ENCODE measurements at places on chromosomes 16 and 17. TPM values are rescaled to one million over a fixed set of nuclear protein-coding genes. Genes with fewer than 3 reads are reported as not detected.
A peak's percentile ranks its signal among the peaks of the same experiment; 100 is the strongest.

The NPEPPS gene
- 130 TPM for total RNA-seq

GRCh38 chr17:34146440-34147043 is 108.5 kb upstream of the CCL2 start:
- no peaks in the 10 kb centered on the region for H3K27me3 ChIP-seq
- no peak overlapping the region for H3K4me3 ChIP-seq
- no peak overlapping the region for H3K27ac ChIP-seq
- DNase-seq: no peak
- H3K4me1 ChIP-seq: no peaks in the 10 kb centered on the region

DNA sequence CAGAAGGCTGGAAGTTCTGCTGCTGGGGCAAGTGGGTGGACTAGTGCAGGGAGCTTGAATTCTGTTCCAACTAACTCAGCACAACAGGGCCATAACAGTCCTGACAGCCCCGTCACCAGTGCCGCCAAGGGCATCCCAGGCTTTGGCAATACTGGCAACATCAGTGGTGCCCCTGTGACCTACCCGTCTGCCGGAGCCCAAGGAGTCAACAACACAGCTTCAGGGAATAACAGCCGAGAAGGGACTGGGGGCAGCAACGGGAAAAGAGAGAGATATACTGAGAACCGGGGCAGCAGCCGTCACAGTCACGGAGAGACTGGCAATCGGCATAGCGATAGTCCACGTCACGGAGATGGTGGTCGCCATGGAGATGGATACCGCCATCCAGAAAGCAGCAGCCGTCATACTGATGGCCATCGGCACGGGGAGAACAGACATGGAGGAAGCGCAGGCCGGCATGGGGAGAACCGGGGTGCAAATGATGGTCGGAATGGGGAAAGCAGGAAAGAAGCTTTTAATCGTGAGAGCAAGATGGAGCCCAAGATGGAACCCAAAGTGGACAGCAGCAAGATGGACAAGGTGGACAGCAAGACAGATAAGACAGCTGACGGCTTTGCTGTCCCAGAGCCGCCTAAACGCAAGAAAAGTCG is 9.4 kb upstream of the PSMC5 start:
- no peak overlapping the region for H3K27ac ChIP-seq
- no peaks in the 10 kb centered on the region for H3K4me1 ChIP-seq
- DNase-seq: peak; percentile 17
- H3K36me3 ChIP-seq: no peaks in the 10 kb centered on the region

The ZNF423 gene
- total RNA-seq: 40.3 TPM

The PHLPP2 gene
- 19.0 TPM for total RNA-seq

DNA sequence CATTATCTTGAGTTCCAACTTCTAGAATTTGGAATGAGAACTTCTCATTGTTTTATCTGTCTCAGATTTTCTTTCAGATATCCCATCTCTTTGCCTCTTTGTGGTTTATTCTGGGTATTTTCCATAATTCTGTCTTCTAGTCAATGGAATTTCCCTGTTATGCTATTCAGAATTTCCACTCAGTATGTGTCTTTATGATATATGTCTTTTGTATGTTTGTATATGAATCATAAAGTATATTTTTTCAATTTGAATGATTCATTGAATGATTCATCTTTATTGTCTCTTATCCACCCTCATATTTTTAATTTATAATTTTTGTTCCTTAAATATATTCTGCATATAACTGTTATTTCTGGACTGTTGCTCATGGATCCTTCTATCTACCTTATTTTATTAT is 729.7 kb upstream of the GOT2 start:
- no peaks in the 10 kb centered on the region for H3K36me3 ChIP-seq
- H3K4me3 ChIP-seq: no peak overlapping the region
- no peaks in the 10 kb centered on the region for H3K4me1 ChIP-seq
- DNase-seq: no peak
- H3K27ac ChIP-seq: no peak overlapping the region
- no peaks in the 10 kb centered on the region for H3K27me3 ChIP-seq

The OR4D1 gene
- total RNA-seq: not detected

DNA sequence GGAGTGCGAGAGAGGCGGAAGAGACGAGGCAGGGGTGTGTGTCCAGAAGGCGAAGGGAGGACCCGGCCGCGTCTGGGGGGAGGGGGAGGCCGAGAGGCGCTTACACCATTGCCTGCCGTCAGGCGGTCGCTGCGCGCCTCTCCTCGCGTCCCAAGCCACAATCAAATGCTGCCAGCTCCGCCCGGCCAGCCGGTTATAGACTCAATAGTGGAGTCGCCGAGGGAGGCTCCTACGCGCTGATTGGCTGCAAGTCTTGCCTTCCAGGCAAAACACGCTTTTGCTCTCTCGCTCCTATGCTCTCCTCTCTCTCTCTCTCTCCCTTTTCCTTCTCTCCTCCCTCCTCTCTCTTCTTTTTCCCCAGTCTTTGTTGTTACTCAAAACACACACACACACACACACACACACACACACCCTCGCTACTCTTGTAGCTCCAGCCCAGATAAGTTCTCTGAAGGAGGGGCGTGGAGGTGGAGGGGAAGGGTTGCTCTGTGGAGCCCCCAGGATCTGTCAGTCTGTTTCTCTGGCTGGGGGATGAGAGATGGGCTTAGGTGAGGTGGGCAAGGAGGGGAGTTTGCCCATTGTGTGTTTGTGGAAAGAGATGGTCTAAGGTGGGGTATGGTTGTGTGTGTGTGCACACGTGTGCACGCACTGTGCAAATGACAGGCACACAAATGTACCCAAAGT is at the start of gene DLX3:
Gene DLX3 (minus strand): TSS at position 170 of the 684 bp plus-strand sequence. CDS start 226 bp downstream, outside the sequence.
- DNase-seq: peak; percentile 72
- H3K36me3 ChIP-seq: no peaks in the 10 kb centered on the region
- H3K27ac ChIP-seq: no peak within 1 kb of the TSS
- peaks cover 3% of the 10 kb centered on the region for H3K27me3 ChIP-seq

DNA sequence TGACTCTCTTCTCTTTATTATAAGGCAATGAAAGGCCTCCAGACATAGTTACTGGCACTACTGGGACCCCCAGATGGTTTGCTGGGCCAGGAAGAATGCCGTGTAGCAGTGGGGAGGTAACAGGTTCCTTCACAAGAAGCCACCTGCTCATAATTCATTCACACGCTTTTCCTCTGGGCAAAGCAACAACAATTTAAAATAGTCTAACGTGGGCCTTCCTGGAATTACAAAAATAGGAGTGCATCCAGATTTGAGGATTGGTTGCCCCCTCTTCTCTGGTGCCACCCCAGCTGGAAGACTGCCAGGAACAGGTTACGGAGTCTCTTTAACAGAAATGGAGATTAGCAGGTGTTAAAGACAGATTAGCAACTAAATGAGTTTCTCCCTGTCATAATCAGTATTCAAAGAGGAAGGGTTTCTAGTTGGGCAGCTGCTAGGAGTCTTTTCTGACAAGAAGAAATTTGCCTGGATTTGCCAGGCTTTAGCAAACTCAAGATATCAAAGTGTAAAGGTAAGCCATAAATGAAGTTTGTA is 409.6 kb downstream of the NPIPA8 start:
- H3K4me1 ChIP-seq: no peaks in the 10 kb centered on the region
- DNase-seq: no peak
- H3K27ac ChIP-seq: no peak overlapping the region
- no peaks in the 10 kb centered on the region for H3K36me3 ChIP-seq

DNA sequence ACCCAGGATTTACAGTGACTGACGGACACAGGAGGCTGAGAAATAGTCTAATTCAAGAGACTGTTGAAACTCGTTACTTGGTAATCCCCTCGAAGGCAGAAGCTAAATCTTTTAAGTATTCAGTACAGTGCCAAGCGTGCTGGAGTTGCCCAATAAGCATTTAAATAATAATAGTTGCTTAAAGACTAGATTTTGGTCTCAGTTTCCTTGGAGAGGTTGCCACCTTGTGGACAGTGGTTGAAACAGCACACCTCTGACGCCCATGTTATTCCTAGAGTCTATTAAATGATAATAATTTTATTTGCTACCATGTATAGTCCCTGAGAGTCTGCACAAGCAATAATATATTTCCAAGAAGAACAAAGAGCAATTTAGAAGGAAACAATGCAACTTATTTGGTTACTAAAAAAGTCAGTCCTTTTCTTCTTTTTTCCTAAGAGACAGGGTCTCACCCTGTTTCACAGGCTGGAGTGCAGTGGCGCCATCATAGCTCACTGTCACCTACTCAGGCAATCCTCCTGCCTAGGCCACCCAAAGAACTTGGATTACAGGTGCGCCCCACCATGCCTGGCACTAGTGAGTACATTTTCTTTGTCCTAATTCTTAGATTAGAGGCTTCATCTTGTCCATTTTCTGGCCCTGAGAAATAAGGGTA is 138.0 kb upstream of the NUDT7 start:
- H3K27ac ChIP-seq: no peak overlapping the region
- DNase-seq: peak; percentile 43
- no peak overlapping the region for H3K4me3 ChIP-seq

The XAF1 gene
- total RNA-seq: 55.0 TPM

- H3K4me3 ChIP-seq: no peak overlapping the region
- no peaks in the 10 kb centered on the region for H3K27me3 ChIP-seq
- H3K27ac ChIP-seq: peak overlapping the region; percentile 33
- H3K36me3 ChIP-seq: no peaks in the 10 kb centered on the region
Observed at GRCh38 chr16:81676066-81676882, 102.8 kb upstream of the PLCG2 start.

GRCh38 chr17:47213540-47213939 is 4.4 kb downstream of the MYL4 start:
- no peak overlapping the region for H3K4me3 ChIP-seq
- no peaks in the 10 kb centered on the region for H3K4me1 ChIP-seq
- DNase-seq: no peak
- H3K27ac ChIP-seq: no peak overlapping the region

The PDE6G gene
- not detected for total RNA-seq

The KIF2B gene
- total RNA-seq: not detected

The SIAH1 gene
- total RNA-seq: 36.4 TPM
